ENCODE measurements at places on chromosomes 12 and 14.

DNA sequence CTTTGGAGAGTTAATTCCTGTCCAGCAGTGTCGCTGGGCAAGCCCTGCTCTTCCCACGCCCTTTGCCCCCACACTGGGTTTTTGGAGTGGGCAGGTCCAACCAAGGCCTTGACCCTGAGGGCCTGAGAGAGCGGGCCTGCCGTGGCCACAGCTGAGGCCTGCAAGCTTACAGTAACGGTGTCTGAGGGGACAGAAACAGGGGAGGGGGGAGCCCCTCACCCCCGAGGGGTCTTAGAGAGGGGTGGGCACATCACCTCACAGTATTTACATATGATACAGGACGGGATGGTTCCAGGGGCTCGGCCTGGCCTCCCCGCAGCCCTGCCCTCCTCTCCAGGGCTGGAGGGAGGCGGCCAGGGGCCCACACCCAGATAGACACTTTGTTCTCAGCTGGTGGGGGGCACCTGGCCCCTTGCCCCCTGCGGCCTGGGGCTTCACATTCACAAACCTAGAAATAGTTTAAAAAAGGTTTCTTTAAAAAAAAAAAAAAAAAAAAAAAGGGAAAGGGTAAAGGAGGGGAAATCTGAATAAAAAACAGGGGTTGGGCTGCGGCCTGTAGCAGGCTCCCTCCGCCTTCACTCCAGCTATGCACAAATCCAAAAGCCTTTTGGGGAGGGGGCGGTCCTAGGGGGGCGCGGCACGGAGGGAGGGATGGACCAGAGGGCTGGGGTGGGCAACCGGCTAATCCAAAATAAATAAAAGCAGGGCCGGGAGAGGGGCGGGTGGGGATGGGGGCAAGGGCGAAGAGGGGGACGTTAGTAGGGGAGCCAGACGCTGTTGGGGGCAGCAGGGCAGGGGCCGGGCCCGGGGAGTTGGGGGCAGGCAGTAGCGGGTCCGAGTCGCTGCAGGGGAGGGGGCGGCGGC is 14.8 kb upstream of the PLA2G1B start:
- DNase-seq = no peak

- DNase-seq = peak; percentile 93
These were observed 5.5 kb upstream of the GPR68 start for GRCh38 chr14:91249841-91250616.

DNA sequence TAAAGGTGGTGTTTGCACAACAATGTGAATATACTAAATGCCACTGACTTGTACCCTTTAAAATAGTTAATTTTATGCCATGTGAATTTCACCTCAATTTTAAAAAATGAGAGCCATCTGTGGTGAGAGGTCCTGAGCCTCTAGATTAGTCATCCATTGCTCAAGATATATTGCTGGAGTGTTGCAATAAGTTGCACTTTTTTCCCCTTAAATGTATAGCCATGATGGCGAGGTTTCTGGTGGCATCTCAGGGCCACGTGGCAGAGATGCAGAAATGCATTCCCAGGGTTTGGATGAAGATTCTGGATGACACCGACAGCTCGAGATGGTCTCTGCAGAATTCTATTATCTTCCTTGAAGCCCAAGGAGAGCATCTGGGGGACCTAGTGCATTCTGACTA is 153.7 kb downstream of the AACS start:
- no peak for DNase-seq

- DNase-seq = no peak
These were observed 39.3 kb downstream of the PITPNM2 start for GRCh38 chr12:123111498-123112165.

DNA sequence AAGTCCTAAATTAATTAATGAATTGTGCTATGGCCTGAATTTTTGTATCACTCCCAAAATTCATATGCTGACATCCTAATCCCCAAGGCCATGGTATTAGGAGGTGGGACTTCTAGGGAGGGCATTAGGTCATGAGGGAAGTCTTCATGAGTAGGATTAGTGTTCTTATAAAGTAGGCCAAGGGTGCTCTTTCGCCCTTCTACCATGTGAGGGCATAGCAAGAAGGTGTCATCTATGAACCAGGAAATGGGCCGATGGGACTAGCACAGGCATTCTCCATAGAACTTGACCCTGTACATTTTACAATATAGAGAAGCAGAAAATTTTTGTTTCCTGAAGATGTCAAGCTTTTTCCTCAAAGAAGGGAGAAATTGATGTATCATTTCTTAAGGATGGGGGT is 12.5 kb downstream of the SYT10 start:
- DNase-seq = no peak

GRCh38 chr14:100317912-100318808 is 5.0 kb upstream of the SLC25A47 start:
- peak; percentile 40 for DNase-seq

- no peak for DNase-seq
These were observed 52.4 kb downstream of the PHLDA1 start for GRCh38 chr12:75979181-75979580.

DNA sequence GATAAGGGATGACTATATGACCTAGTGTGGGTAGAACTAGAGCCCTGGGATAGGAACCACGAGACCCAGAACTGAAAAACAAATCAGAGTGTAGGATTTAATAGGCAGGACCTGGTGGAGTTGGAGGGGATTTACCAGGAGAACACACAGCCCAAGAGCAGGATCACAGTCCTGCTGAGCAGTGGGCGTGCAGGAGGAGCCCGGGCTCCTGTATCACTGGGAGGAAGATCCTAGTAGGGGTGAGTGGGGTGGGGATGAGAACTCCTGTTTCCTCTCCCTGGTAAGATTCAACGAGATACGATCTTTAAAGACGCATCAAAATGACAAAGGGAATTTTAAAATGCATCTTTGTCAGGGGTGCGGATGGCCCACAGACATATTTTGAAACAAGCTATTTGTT is 220.1 kb downstream of the GALC start:
- no peak for DNase-seq

DNA sequence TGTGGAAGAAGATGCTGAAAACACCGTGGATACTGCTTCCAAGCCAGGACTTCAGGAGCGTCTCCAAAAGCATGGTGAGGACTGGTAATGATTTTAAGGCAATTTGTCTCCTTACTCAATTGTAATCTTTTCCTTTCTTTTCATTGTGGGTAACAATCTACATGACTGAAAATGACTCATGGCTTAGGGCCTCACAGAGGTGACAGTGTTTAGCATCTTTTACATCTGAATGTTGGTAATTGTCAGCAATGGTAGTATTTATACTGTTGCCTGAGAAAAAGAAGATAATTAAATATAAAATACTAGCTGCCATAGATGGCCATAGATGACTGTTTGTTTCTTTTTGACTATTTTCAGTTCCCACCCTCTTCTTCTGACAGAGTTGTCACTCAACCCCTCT is 31.6 kb downstream of the TULP3 start:
- DNase-seq = no peak

DNA sequence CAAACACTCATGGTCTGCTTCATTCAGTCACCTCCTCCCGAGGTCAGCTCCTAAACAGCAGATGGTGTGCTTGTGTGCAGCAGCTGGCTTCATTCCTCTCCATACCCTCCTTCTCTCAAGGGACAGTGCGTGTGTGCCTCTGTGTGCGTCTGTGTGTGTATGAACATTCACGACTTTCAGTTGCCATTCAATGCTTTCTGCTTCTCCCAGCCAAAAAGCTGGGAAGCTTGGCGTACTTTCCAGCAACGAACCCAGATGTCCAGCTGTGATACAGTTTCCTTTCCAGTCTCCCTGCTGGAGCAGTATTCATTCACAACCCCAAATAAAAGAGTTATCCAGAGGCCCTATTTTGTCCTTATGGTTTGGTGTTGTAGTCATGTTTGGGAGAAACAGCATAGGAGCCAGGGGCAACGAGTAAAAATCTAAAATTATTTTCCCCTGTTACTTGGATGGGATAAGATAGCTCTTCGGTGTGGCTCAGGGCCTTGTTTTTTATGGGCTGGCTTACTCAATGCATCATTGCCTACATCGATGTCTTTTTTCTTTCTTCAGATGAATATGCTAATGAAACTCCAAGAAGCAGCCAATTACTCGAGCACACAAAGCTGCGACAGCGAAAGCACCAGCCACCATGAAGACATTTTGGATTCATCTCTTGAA is 379.3 kb downstream of the NAV3 start:
- DNase-seq = peak; percentile 98

GRCh38 chr14:22147716-22148115 is 441.3 kb downstream of the DAD1 start:
- no peak for DNase-seq

DNA sequence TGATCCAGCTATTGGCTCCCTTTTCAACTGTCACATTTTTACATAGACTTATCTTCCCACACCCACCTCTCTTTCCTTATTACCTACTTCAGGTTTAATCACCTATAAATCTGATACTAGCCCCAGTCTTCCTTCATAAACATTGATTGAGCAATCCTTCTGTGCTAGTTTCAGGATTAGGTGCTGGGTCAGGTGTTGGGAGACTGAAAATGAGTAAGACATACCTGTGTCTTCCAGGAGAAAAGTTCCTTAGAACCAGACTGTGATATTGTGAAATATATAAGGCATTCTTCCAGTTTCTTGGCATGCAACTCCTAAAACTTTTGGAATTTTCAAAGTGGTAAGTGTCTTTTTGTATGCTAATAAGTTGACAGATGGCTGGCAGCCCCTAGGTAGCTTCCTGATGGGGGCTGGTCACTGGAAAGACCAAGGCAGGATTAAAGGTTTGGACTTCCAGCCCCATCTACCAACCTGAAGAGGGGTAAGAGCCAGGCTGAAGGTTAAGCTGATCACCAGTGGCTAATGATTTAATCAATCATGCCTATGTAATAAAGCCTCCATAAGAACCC is 4.6 kb downstream of the ANO6 start:
- DNase-seq = peak; percentile 31

GRCh38 chr12:25960143-25960542 is 1.7 kb downstream of the RASSF8 start:
- DNase-seq = no peak

- DNase-seq = peak; percentile 17
These were observed 241.6 kb upstream of the NOVA1 start for GRCh38 chr14:26839481-26839880.

- DNase-seq = no peak
These were observed 438.1 kb downstream of the IPO8 start for GRCh38 chr12:30257618-30258017.

- DNase-seq = peak; percentile 68
These were observed 1.1 kb downstream of the CKB start for GRCh38 chr14:103521438-103521950.

DNA sequence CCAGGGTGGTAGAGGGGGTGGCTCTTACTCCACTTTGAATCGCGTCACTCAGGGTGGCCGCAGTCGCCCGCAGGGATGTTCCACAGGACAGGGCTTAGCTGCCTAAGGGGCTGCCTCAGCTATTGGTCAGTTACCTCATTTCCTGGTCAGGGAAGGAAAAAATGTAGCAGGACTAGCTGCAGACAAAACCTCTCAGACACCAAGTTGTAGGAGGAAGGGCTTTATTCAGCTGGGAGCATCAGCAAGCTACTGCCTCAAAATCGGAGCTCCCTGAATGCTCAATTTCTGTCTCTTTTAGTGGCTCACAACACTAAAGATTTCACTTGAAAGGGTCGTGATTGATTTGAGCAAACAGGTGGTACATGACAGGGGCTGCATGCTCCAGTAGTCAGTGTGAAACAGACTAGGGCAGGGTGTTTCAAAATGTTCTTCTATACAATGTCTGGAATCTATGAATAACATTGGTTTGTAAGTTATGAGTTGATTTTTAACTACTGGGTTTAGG is 6.4 kb upstream of the CLEC6A start:
- DNase-seq = no peak

DNA sequence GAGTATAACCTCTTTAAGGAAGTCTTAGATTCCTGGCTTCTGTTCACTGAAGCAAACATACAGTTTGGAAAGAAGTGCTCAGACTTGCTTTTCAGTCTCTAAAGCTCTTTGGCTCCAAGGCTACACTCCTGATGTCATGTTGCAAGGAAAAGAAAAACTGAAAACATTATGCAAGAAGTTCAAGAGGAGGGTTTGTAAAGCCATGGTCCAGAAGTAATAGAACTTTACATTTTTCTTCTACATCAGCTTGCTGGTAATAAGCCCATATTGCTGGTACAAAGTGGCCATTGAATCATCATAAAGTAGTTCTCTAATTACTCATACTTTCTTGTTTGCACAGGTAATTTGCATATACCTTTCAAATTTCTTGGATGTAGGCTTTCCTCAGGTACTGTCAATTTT is 83.6 kb downstream of the BBS10 start:
- no peak for DNase-seq

GRCh38 chr12:130796985-130797686 is 41.9 kb downstream of the STX2 start:
- DNase-seq = no peak

DNA sequence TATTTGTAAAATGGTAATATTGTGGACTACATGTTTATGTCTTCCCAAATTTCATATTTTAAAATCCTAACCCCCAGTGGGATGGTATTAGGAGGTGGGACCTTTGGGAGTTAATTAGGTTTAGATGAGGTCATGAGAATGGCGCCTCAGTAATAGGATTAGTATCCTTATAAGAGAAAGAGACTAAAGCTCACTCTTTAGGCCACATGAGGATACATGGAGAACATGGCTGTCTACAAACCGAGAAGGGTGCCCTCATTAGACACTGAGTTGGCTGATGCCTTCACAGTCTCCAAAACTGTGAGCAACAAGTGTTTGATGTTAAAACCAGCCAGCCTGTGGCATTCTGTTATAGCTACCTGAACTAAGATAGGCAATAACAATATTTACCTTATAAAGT is 58.3 kb upstream of the OTOGL start:
- no peak for DNase-seq

DNA sequence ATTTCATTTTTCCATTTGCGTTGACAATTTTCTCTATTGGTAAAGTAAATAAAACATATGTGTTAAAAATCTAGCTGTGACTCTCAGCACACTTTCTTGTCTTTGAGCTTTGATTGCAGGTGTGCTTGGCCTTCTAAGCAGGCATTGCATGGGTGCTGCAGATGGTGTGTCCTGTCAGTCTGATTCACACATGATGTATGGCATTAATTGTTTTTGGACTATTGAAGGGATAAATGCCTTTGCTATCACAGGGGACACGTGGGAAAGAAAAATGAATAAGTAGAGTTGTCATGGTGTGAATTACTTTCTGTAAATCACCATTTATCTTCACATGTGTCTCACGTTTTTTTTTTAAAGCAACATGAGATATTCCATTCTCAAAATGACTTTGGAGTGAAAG is 211.3 kb upstream of the NAV3 start:
- DNase-seq = peak; percentile 3

Measured in NCI-H69 (cell line).